Transverse colon (tissue), 4 donors: ENCODE measurements at places on chromosomes 7 and 10.

DNA sequence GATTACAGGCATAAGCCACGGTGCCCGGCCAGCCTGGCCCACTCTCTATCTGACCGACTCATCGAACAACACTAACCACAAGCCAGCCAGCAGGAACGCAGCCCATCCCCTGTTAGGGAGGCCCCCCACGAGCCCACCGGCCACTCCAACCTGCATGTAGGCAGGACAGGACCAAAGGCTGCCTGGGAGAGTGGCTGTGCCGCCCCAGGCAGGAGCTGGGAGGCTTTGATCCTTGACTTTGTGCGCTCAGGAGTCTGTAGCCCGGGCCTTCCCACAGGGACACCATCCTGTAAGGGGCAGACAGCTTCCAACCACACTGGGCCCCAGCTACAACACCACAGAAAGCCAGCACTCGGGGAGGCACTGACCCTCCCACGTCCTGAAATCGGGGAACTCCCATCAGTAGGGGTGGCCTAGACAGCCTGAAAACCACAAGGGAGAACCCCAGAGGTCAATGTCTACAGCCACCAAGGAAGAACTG lies 29.4 kb downstream of the GRID1 start:
- DNase-seq: no peak

- DNase-seq: no peak
Observed at GRCh38 chr10:6493521-6494441, 86.3 kb downstream of the PRKCQ start.

DNA sequence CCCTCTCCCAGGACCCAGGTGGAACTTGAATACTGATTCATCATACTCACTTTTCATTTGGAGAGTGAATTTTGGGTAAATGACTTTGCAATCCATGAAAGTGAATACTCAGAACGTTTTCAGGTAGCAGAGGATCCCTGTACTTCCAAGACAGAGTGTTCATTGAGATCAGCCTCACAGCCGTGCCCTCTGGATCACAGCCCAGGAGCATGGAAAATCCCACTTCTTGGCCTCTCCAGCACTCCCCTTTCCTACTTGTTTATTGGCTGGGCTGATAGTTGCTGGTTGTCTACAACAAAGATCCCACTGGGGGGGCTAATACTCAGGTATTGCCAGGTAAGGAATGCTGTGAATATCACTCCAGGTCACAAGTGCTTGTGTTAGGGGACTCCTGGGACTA lies 5.9 kb downstream of the GCK start:
- no peak for DNase-seq

DNA sequence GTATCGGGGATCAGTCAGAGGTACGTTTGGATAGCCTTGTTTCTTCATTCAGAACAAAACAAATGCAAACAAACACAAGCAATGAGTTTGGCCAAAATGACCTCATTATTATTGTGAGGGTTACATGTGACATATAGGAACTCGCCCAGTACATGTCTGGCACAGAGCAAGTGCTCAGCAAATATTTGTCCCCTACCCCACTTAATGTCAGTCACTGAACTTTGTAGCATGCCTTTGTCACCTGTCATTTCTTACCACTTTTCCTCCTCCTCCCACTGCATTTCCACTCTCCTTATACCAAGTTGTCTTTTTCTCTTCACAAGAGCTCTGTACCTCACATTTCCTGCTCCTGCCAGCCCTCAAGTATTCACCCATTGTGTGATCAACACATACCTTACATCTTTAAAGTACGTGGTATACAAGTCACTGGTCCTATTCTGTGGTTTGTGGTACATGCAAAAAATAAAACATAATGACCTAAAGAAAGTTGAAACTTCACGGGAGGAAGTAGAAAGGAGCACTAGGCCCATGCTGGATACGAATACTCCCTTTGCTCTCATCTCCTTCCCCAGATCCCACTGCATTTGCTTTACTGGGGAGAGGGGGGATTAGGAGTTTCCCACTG lies 236.0 kb downstream of the INHBA start:
- DNase-seq: no peak

GRCh38 chr10:69916118-69916517 lies 114.4 kb downstream of the COL13A1 start:
- DNase-seq: no peak
